GM13977 (cell line): ENCODE measurements at places on chromosomes 13 and 19.

DNA sequence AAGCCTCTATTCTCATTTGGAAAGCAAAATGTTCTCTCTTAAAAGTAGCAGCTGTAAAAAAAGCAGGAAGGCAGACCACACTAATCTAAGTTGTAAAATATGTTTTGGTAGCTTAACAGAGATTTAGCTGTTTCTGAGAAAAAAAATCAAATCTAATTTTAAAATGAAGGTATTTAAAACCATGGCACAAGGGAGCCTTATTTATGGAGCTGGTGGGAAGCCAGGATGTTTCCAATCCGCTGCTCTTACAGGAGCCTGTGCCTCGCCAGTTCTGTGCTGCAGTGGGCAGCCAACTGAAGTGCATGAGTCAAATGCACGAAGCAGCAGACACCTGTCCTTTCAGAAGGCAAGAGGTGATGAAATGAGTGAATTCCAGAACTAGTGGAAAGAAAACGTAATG lies 28.2 kb downstream of the GPC6 start:
- DNase-seq, result no peak

GRCh38 chr19:2271234-2272103 lies 10.5 kb downstream of the PEAK3 start:
- DNase-seq, result no peak

DNA sequence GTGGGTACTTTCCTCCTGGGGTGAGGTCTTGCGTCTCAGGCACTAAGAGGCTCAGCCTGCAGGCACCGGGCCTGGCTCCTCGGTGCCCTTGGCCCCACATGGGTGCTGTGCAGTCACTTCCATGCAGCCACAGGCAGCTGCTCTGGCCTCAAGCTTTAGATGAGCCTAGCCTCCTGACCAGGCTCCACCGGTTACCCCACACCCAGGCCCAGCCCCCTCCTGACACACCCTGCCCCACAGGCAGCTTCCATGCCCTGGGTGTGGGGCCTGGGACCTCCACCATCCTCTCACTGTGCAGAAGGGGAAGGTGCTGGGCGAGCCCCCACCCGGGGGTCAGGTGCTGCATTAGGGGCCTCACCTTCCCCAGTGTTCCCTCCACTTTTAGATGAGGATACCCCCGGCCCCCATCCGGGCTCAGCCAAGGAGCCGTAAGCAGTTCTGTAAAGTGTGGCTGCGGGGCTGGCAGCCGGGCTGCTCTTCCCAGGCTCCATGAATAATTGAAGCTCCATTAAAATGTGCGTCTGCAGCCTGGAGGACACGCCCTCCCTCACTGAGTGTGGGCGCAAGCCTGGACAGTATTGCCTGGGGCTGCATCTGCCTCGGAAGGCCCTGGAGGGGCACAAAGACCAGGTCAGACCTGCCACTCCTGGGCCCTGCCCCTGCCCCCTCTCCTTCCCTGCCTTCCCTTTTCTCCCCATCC lies 72.5 kb upstream of the KCTD15 start:
- DNase-seq, result no peak

DNA sequence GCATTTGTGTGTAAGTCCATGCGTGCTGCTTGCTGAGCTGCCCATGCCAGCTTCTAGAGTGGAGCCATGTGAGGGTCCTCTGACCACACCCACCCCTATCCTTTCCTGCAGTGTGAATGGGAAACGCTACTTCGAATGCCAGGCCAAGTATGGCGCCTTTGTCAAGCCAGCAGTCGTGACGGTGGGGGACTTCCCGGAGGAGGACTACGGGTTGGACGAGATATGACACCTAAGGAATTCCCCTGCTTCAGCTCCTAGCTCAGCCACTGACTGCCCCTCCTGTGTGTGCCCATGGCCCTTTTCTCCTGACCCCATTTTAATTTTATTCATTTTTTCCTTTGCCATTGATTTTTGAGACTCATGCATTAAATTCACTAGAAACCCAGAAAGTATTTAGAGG lies 10.3 kb downstream of the TBCB start:
- peak; percentile 76 for DNase-seq

GRCh38 chr13:51323824-51324511 lies 15.5 kb upstream of the SERPINE3 start:
- no peak for DNase-seq

DNA sequence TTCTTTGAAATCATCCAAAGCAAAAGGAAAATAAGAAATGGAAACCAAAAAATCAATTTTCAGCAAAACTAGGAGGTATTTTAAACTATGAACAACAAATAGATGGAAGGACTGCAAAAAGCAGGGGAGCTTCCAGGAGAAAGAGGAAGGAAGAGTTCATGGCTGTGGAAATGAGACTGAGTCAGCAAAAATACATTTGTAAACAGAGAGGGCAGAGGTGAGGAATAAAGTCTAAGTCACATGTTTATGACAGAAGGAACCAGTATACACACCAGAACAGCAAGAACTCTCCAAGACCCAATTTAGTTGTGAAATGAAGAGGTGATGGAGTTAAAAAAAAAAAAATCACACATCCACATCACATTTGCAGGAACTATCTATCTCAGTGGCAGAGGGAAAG lies 69.6 kb downstream of the RNASEH2B start:
- no peak for DNase-seq

DNA sequence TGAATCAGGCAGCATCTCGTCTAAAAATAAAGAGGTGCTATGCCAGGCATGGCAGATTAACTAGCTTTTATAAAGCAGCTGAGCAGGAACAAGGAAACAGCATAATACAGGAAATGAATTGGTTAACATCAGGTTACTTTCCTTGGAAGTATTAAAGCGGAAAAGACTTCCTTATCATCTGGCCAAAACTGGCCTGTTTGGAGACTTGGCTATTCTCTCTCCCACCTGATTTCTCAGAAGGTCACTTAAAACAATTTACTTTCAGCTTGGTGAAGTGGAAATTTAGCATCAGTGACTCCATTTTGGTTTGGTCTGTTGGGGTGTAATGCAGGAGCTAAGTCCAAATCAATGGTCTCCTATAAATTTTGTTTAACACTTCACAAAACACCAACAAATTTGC lies 191.6 kb downstream of the NUFIP1 start:
- no peak for DNase-seq
